ENCODE measurements at places on chromosomes 2 and 18.

GRCh38 chr2:200455958-200456421 is 53.9 kb downstream of the KCTD18 start:
- DNase-seq = no peak

- DNase-seq = no peak
Observed at GRCh38 chr2:6214471-6214870, 522.3 kb downstream of the SOX11 start.

DNA sequence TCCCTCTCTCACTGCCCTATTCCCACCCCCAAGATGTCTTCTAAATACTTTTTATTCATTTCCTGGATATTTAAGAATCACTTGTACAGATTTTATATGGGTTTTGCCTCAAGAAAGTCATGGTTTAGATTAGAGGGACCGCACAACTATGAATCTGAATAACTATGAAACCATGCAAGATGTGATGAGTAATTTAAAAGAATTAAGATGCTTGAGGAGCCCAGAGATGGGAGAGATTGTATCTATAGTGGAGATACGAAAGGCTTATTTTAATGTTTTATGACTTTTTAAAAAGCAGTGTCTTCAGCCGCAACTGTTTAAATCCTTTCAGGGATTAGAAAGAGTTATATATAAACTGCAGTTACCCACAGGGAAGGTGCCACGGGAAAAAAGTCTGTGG is 324.1 kb downstream of the LPIN1 start:
- no peak for DNase-seq

GRCh38 chr18:10794771-10795170 is 268.9 kb downstream of the NAPG start:
- DNase-seq = no peak

GRCh38 chr2:86615596-86615995 is 8.1 kb downstream of the RNF103 start:
- no peak for DNase-seq

DNA sequence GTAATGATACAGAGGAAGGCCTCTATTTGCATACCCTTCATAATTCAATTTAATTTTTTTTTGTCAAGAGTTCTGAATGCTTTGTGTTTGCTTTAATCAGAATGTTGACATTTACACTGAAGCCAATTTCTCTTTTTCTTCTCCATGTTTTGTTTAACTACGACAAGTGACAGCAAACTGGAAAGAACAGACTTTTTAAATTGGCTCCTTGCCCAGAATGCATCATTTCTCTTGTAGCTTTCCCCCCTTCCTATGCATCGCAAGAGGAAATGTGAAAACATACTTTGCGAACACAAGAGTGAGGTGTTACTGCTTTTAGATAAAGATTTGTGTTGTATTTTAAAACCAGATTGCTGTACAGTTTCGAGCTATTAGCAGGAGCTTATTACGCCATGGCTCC is 955.2 kb upstream of the CELF4 start:
- no peak for DNase-seq

- DNase-seq = no peak
Observed at GRCh38 chr2:82993609-82994008, 1465.5 kb downstream of the SUCLG1 start.

DNA sequence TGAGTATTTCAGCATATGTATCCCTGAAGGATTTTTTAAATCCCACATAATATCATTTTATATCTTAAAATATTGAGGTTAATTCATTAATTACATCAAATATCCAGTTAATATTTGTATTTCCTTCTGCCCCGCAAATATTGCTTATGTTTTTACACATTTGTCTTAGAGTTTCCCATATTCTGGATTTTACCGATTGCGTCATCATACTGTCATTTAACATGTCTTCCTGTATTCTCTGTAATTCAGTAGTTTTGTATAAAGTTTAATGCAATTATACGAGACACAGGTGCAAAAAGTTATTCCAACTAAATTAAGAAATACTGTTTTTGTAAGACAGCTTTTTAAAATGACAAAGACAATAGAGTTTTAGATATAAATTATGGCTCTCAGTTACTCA is 33.5 kb upstream of the UBXN4 start:
- DNase-seq = no peak

DNA sequence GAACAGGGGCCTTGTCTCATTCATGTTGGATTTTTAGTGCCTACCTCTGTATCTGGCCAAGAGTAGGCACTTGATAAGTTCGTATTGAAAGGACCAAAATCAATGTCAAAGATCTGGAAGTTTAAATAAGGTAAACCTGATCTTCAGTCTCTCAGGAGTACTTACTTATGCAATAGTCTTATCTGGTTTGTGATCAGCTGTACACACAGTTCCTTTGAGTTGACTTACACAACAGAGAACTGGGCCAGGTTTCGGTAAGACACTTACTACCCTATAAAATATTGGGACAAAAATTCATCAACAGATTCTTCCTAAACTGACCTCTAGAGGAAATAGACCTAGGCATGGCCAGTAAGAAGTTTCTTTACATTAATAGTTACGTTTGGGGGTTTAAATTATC is 113.6 kb upstream of the NXPH2 start:
- no peak for DNase-seq

DNA sequence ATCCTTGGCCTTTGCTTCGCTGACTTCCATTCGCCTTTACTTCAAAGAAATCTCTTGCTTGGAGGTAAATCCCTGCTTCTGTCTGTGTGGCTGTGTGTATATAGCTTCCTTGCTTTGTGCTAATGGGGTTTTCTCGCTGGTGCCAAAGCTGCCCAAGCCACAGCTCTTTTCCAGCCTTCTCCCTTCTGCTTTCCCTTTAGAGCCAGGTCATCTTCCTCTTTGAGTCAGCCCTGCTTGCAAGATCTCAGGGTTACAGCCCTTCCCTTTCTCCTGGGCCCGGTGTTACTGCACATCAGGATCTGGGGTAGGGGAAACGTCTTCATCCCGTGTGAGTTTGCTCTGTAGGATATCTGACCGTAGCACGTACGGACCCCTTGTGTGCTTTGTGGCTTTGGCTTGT is 19.1 kb downstream of the EIF4E2 start:
- no peak for DNase-seq

- no peak for DNase-seq
Observed at GRCh38 chr2:14231391-14231898, 401.1 kb upstream of the LRATD1 start.

GRCh38 chr2:233566141-233566956 is at the start of gene USP40:
Gene USP40 (minus strand): TSS chr2:233566782. CDS start chr2:233565554, 1,228 bp downstream.
- peak; percentile 65 for DNase-seq

- no peak for DNase-seq
Observed at GRCh38 chr2:15652252-15652651, 60.6 kb downstream of the DDX1 start.
